ENCODE measurements at places on chromosomes 13 and 19.

DNA sequence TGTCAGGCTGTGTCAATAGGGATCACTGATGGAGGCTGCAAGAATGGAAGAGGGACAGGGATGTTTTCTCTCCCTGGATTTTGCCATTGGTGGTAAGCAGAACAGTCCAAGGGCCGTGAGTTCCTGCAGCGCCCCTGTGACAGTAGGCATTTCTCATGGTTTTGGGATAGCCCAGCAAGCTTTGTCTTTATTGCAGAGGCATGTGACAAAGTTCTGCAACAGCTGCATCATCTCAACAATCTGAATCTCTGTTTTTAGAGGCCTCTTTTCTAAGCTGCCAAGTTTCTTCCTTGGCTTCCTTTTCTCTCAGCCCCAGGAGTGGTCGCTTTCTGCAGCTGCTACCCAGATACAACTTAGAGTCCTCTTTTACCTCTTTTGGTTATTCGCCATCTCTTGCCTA is 95.7 kb upstream of the TSHZ3 start:
- DNase-seq: no peak

DNA sequence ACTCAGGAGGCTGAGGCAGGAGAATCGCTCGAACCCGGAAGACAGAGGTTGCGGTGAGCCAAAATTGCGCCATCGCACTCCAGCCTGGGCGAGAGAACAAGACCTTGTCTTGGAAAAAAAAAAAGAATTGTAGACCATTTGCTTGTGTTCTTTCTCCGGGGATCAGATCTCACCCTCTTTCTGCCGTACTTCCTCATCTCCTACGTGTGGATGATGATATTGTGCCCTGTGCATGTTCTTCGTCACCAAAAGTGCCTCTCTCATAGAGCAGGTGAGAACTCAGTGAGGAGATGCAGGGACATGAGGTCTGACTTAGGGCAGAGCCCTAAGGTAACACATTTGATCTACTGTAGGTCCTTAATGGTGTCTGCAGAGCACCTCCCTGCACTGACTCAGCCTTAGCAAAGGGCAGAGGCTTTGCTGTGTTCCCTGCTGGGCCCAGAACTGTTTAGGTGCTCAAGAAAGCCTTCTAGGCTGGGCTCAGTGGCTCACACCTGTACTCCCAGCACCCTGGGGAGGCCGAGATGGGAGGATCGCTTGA is 1.3 kb downstream of the APOC2 start:
- DNase-seq: no peak

DNA sequence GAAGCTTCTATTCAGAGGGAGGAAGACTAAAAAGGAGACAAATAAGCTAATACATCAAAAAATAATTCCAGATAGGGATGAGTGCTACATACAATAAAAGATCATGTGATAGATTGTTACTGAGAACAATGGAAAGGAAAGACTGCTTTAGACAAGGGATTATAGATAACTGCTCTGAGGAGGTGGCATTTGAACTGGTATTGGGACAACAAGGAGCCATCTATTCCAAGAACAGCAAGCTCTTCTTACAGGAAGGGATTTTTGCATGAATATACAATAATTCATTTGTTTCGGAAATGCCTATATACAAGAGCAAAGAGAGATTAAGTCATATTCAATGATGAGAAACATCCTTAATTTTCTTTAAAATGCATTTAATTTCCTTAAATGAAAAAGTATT is 540.5 kb upstream of the KLF12 start:
- no peak for DNase-seq

GRCh38 chr19:14505488-14506239 is 9.7 kb upstream of the GIPC1 start:
- DNase-seq: no peak

- DNase-seq: no peak
These were observed 35.5 kb downstream of the ACTN4 start for GRCh38 chr19:38682872-38683392.

DNA sequence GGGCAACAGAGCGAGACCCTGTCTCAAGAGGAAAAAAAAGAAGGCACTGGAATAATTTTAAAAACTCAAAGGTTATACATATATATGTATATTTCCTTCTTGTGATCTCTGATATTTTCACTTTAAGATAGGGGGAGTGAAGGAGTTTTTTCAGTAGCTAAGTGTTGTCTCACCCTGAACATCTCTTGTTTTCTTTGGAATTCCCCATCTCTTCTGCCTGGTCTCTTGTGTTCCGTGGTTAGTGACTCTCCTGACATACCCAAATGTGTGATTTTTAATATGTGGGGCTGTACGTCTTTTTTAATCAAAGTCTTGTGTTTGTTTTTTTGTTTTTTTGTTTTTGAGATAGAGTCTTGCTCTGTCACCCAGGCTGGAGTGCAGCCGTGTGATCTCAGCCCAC is 15.3 kb upstream of the KCTD4 start:
- no peak for DNase-seq

DNA sequence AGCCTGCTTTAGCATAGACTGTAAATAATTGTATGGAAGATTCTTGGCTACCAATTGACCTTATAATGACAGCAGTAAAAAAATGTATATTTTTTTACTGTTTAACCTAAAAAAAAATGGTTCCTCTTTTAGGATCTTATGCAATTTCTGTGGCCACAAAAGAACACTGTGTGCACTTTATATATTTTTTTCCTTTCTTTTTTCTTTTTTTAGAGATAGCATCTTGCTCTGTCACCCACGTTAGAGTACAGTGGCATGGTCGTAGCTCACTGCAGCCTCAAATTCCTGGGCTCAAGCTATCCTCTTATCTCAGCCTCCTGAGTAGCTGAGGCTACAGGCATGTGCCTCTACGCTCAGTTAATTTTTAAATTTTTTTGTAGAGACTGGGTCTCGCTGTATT is 6.1 kb downstream of the FLT3 start:
- DNase-seq: no peak

GRCh38 chr13:91346850-91347201 is 661 bp upstream of the MIR17HG start:
- DNase-seq: no peak

DNA sequence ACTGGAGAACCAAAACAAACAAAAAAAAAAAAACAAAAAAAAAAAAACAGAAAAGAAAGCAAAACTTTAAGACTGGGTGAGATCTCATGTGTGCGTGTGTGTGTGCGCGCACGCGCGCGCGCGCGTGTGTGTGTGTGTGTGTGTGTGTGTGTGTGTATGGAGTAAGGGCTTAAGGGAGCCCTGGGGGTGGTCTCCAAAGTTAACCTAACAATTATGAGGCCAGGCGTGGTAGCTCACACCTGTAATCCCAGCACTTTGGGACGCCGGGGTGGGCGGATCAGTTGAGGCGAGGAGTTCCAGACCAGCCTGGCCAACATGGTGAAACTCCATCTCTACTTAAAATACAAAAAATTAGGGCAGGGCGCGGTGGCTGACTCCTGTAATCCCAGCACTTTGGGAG is 46.7 kb downstream of the CYP4F22 start:
- no peak for DNase-seq

DNA sequence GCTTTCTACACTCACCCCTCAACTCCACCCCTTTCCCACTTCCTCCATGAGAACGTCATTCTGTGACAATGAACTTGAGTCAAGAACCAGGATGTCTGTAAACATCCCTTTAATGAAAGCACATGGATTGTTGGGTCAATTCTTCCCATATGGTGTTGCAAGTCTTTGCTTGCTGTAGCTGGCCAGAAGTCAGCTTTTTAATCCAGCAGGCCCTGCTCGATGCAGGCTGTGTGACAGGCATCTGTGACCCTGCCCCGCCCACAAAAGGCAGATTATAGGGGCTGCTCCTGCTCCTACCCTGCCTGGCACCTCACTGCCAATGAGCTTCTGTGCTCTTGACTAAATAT is 78.0 kb downstream of the STARD13 start:
- no peak for DNase-seq

DNA sequence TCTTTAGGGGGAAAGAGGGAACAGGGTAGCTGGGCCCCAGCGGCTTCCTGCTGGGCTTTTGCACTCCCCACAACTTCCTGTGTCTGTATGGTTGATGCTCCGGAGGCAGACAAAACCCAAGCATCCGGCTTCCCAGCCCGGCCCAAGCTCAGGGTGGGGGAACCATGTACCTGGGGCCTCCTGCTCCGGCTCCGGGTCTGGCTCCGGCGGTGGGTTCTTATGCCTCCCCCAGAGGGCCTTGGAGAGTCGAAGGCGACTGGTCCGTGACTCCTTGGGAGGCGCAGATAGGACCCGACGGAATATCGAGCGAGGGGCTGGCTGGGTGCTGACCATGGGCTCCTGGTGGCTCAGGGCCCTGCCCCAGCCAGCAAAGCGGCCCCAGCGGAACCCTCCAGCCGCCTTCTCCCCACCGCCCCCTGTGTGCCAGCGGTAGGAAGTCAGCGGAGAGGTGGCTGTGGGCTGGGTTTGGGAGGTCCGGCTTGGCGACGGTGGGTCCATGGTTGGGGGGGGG is 428 bp downstream of the RASAL3 start:
- no peak for DNase-seq

DNA sequence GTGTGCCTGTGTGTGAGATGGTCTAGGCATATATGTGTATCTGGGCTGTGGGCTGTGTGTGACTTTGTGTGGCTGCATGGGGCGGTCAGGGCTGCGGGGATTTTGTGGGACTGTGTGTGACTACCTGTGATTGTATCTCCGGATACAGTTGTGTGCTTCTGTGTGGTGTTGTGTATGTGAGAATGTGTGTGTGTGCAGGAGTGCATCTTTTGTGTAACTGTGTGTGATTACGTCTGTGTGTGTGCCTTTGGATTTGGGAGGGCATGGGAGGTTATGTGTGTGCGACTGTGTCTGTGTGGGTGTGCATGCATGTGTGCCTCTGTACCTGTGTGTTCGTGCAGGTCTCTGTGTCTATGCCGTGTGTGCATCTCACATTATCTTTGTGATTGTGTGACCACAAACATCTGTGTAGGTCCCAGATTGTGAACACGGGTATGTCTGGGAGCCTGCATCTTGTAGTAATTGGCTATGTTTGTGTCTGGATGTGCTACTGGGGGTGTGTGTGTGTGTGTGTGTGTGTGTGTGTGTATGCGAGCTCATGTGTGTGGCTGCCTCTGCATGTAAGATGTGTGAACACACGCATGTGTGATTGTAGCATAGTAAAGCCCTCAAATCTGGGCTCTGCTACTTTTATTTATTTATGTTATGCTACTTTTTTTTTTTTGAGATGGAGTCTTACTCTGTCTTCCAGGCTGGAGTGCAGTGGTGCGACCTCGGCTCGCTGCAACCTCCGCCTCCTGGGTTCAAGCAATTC is 7.6 kb downstream of the EHD2 start:
- DNase-seq: no peak

- DNase-seq: peak; percentile 7
These were observed 588 bp upstream of the DPY19L3 start for GRCh38 chr19:32404933-32405430.

DNA sequence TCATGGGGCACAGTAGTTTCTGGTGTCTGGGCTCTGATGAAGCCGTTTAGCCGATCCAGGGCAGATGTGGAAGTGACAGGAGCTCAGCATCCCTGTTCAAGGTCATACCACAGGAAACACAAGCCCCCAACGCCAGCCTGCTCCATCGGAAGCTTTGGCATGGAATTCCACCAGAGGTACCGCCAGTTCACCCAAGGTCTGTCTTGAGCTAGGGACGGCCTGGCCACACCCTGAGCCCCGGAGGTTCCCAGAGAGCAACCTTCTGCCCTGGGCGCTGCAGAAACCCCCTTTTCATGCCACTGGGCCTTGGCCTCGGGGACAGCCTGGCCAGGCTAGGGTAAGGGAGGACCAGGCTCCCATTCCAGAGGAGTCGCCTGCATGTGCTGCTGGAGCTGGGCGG is 39.4 kb upstream of the TPM4 start:
- DNase-seq: no peak

DNA sequence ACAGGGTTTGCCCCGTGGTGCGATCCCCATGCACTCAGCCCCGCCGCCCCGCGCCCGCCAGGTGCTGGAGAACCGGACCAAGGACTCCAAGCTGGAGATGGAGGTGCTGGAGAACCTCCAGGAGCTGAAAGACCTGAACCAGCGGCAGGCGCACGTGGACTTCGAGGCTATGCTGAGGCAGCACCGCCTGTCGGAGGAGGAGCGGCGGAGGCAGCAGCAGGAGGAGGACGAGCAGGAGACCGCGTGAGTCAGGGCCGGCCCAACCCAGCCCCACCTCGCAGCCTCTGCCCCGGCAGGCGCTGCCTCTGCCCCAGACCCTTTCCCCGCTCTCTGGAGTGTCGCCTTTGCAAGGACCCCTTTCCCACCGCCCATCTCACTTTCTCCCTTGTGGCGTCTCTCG is 11.3 kb downstream of the YJU2 start:
- no peak for DNase-seq

GRCh38 chr19:50516456-50516855 is 2.7 kb upstream of the ASPDH start:
- DNase-seq: no peak

DNA sequence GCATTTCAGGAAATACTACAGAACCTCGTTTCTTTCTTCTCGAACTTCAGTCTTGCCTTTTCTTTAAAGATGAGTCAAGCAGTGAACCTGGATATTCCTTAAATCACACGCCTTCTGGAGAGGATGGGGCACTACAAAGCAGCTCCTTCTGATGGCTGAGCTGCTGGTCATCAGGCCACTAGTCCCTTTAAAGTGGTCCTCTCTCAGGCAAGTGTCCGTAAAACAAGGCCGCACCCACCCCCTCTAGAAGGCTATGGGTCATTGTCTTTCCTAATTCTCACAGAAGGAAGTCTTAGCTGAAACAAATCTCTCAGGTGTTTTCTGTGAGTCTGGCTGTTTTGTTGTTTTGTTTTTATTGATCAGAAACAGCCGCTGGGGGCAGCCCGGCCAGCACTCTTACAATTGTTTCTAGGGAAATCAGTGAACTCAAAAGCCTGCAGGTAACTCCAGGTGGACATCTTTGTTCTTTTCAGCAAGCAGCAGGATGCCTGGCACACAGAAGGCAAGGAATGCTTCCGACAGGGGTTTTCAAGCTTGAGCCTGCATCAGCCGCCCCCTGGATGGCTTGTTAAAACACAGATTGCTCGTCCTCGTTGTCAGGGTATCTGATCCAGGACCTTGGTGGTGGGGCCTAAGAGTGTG is 45.4 kb downstream of the MBNL2 start:
- no peak for DNase-seq

- DNase-seq: no peak
These were observed 791.7 kb upstream of the PCDH20 start for GRCh38 chr13:62207388-62207787.

- DNase-seq: no peak
These were observed 252.1 kb downstream of the DCLK1 start for GRCh38 chr13:35879111-35879510.

DNA sequence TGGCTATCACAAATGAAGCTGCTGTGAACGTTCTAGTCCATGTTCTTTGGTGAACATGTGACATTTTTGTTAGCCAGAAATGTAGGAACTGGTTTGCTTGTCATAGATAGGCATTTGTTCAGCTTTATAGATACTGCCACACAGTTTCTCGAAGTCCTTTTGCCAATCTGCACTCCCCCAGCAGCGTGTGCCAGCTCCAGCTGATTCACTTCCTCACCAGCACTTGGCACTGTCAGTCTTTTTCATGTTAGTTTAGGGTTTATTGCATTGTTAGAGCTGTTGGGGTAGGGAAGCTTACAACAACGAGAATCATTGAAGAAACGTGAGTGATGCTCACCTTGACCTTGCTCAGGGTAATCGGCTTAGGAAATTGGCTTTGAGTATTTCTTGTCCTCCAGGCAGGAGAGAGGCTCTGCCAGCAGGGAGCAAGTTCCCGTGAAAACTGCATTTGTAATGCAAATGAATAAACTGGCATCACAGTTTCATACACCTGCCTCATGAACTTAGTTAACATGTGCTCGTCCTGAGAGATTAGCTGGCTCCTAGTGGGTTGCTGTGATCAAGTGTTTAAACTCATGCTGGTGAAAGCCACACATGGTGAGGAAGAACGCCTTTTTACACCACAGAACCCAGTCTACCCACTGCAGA is 83.9 kb downstream of the ING1 start:
- no peak for DNase-seq

All from NCI-H1105 (cell line).